ENCODE measurements at places on chromosomes 11 and 22.
A peak's percentile ranks its signal among the peaks of the same experiment; 100 is the strongest.

DNA sequence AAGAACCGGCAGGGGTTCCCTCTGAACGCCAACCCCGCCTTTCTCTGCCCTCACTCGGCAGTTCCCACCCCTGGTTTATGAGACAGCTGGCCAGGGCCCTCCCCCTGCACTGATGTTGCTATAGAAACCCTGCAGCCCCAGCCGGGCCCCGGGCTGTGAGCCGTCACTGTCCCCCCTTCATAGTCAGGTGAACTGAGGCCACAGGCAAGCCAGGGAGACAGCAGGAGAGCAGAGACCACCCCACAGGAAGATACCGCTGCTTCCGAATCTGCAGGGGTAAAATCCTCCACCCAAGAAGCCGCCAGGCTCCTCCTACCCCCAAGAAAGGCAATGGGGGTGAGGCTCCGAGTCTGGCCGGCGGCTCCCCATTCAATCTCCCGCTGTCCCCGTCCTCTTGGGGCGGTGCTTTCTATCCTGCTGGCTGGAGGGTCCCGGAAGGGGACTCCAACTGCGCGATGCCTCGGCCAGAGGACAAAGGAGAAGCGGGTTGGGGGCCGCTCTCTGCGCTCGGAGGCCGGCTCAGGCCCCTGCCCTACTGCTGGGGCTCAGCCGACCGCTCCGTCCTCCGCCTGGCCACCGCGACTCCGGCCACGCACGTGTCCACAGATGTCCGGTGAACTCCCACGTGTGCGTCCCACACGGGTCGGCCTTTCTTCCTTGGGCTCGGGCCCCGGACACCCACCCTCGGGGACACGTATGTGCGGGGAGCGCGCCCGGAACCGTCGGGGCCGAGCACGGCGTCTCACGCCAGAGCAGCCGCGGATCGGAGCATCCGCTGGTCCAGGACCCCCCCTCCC lies 587 bp downstream of the SLC25A22 start:
- DNase-seq: peak; percentile 52

GRCh38 chr11:61290905-61291690 lies 4.0 kb downstream of the VWCE start:
- DNase-seq: no peak

DNA sequence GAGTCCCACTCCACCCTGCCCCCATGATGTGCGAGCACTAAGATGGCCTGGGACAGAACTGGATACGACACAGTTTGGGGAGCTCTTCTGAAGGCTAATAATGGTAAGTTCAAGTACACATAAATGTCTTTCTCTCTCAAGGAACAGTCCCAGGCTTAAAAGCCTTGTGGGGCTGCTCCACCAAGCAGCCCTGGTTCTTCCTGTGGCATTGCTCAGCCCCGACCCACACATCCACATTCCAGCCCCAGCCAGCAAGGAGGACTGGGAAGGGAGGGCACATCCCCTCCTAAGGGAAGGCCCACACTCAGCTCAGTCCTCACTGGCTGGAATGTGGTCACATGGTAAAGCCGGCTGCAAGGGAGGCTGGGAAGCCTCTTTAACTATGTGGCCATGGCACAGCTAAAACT lies 13.3 kb upstream of the MB start:
- DNase-seq: no peak

DNA sequence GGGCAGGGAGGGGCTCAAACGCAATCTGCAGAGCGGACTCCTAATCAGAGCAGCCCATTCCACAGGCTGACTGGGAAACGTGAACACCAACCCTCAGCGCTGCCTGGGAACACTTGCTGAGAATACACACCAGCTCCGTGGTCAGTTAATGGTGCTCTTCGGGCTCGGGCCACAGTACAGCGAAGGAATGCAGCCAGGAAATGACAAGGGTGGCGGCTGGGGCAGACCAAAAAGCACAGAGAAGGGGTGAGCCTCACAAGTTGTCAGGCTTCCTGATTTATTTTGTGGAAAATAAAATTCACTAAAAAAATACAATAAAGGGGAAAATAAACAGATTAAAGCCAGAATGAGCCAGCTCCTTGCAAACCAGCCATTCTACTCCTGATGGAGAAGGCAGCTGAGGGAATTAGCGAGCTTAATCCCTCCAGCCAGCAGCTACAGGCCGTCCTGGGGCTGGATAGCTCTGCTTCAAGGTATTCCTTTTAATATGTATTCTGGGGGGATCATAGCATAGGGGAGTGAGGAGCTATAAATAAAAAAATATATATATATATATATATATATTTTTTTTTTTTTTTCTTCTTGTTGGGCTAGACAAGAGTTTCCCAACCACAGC lies 165.5 kb upstream of the NTM start:
- DNase-seq: no peak

- no peak for DNase-seq
Measured at GRCh38 chr11:134464981-134465730, 53.1 kb upstream of the B3GAT1 start.

DNA sequence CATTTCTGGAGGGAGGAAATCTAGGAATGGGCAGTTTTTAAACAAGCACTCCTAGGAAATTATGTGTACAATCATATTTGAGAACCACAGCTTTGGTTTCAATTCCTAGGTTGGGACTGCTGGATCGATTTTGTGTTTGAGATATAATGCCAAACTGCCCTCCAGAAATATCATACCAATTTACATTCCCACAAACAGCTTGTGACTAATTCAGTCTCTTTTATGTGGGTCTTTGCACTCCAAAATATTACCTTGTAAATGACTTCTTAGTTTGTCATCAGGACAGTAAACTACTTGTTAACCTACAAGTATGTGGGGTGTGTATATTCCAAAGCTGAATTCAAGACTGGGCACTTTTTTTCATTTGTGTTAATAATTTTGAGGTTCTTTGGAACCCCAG lies 9.8 kb upstream of the BARX2 start:
- DNase-seq: no peak

- DNase-seq: no peak
Measured at GRCh38 chr22:31211482-31211861, 626 bp upstream of the LIMK2 start.

DNA sequence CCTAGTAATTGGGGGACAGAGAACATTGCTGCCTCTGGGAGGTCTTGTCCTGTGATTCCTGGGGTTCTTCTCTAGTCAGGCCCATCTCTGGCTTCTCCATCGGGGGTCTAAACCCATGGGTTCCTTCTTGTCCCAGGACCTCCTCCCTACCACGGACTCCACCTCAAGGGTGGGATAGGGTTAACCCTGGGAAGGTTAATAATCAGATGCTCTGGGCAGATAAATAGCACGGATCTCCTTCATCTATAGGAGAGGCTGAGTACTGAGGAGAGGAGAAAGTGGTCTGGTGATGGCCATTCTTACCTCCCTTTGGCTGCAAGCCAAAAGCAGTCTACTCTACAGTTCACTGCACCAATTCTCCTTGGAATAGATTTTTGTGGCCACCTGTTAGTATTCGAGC lies 10.5 kb downstream of the HEPHL1 start:
- no peak for DNase-seq

GRCh38 chr11:104968355-104968855 lies at the start of gene CASP4:
Gene CASP4 (minus strand): TSS chr11:104968574. CDS start chr11:104968525, 49 bp downstream.
- DNase-seq: no peak

DNA sequence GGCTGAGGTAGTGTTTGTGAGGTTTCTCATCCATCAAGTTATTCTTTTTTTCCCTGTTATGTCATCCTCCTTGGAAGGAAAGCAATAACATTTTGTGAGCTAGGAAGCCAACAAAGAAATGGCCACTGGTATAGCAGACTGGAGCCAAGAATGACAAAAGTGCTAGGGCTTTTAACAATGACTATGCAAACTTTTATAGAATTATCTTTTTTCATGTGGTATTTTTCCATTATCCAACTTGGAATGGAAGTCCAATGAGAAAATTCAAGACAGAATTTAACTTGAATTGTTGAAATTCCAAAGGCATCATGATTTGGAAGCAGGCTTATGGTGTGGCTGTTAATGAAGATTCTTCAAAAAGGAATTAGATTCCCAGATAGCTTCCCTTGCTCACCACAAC lies 216.4 kb upstream of the PDGFD start:
- no peak for DNase-seq

DNA sequence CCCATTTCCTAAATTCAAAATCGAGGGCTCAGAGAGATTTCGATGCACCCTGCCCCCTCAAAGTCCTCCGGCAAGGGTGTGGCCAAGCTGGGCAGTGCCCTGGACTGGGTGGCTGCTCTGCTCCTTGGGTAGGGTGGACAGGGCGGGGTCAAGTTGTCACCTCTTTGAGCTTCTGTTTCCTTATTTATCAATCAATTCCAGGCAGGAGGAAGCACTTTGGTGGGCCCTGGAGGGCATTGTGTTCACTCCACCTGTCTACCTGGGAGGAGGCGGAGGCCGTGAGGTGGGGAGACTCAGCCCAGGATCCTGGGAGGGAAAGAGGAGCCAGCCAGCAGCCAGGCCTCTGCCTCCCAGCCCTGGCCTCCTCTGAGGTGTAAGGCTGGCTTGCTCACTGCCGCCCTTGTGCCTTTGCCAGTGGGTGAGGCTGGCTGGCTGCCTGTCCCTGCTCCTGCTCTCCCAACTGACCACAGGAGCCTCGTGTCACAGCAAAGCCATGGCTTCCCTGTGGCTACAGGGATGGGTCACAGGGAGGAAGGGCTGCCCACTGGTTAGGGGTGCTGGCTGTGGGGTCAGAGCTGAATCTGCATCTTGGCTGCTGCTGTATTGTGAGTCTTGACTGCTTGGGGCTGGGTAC lies 25.5 kb upstream of the SHISAL1 start:
- no peak for DNase-seq

- no peak for DNase-seq
Measured at GRCh38 chr22:42176255-42176915, 45.8 kb upstream of the CYP2D6 start.

GRCh38 chr11:123061403-123062157 lies at the start of gene HSPA8:
Gene HSPA8 (minus strand): TSS chr11:123062136. CDS start chr11:123061324, 812 bp downstream.
- peak; percentile 45 for DNase-seq

DNA sequence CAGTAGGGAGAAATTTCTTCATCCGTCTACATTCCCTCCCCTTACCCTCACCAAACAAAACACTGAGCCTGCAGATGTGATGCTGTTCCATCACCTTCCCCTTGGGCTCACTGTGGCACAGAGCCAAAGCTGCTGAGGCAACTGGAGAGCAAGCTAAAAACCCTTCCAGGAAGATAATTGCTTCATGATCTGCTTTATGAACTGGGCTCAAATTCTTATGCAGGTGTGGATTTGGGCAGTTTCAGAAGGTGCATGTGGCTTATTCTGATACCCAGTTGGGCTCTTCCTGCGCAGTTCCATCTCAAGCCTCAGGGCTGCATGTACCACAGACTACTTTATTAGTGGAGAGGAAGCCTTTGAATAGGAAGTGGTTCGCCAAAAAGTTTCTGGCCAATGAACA lies 58.3 kb downstream of the AAMDC start:
- no peak for DNase-seq

DNA sequence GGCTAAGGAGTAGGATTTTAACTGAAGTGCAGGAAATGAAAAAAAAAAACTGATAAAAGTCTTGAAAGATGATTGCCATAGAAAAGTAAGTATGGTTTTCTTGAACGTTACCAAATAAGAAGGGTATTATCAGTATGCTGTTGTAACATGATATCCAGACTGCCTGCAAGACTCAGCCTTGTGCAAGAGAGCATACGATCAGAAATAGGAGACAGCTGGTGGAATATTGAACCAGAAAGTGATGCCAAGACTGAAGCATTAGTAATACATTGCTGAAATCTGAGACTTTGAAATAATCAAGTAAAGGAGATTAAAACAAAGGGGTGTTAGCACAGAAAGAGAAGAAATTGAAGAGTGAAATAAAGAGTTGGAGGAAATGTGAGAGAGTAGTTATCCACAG lies 452.7 kb upstream of the CNTN5 start:
- no peak for DNase-seq

All from activated CD4-positive, CD25-positive, alpha-beta regulatory T cell (primary cell).